ENCODE measurements at places on chromosomes 6 and 20. TPM values are rescaled to one million over a fixed set of nuclear protein-coding genes. Genes with fewer than 3 reads are reported as not detected.

DNA sequence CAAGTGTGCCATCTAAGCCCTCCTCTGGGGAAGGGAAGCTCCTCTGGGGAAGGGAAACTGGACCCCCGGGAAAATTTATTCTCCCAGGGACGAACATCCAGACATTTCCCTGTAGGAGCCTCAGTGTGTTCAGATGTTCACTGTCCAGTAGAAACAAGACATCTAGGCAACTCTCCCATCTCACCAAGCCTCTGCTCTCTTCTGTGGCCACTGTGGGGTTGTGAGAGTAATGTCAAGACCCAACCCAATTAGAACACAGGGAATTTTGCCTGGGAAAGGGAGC, 3.6 kb upstream of the PTGIS start:
- DNase-seq, result no peak

DNA sequence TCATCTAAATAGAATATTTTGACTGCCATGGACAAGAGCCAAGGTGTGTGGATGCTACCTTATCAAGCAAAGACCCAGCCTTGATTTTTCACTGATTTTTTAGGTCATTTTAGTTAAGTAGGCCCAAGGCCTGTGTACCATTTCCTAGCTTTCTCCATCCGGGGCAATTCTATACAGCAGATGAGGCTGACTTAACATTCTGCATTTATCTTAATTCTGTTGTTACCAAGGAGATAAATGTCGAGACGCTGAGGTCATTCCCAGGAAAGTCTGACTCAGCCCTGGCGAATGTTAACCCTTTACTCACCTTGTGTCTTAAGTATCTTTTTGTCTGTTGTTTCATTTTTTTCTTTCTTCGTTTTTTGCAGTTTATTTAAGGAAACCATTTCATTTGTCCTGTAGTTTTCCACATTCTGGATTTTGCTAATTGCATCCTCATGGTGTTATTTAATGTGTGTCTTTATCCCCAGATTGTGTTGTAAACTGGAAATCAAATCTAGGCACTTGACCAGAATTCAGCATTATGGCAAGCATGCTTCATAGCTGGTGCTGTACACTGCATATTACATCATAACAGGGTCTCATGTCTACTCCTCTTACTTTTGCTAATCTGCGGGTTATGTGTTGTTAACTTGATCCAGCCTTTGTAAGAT, 277.0 kb downstream of the CDKAL1 start:
- DNase-seq, result peak; percentile 97

DNA sequence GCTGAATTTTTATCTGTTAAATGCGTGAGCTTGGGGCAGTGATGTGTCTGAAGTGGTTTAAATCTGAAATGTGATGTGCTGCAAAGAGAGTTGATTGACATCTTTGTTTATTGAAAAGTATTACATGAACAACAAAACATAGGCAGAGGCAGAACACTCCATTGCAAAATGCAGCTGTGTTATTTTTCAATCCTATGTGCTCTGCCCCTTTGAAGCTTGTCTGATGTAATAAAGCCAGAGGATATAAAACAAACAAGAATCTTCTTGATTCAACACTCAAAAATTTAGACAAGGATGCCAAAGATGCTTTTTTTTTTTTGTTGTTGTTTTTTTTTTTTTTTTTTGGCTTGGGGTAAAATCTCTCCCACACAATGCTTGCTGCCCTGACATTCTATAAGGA, 482.4 kb upstream of the MMS22L start:
- peak; percentile 12 for DNase-seq

The OPN5 gene
- not detected for total RNA-seq

The MAP7 gene
- total RNA-seq, result 17.6 TPM

The MCCD1 gene
- total RNA-seq, result not detected
